T1000 (cell line): ENCODE measurements at places on chromosomes 4 and X.

GRCh38 chrX:108088511-108088910 is 2.8 kb downstream of the PSMD10 start:
- DNase-seq, result no peak

DNA sequence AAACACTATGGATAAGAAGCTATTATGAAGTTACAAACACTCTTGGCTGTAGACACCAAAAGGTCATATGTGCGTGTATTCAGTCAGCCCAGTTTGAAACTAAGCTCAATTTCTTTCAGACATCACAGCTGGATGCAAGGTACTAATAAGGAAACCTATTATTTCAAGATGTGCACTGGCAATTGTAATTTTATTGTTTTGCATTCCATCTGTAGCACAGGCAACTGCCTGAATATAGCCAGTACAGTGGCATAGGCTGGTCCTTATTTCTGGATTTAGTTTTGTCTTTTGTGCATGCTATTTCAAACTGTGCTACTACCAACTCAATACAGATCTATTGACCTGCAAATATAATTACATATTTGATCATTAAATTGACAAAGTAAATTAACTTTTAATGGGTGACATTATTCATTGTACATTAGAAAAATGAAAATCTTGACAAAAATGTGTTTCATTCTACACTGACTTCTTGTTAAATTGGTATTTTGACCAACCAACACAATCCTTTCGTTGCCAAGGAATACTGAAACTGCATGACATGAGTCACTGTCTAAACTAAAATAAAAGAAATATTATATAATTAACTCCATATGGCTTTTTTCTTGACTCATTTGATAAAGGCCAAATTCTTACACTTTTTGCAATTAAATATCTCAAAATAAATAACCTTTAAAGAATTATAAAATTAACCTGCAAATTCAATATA is 594.3 kb upstream of the ADGRL3 start:
- no peak for DNase-seq

DNA sequence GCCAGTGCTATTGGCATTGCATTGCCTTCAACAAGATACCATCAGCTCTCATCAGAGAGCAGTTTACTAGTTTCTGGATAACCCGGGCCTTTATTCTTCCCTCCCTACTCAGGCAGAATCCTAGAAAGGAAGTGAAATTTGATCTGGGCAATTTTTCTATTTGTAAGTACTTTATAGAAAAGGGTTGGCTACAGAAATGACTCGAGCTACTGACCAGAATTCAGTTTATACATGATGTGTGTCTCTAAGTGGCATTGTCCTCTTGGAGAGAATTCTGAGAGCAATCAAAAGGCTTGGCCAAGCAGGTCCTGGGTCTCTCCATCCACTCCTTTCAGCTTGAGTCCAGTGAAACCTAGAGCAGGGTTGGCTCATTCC is 192.7 kb upstream of the LEF1 start:
- DNase-seq, result no peak

DNA sequence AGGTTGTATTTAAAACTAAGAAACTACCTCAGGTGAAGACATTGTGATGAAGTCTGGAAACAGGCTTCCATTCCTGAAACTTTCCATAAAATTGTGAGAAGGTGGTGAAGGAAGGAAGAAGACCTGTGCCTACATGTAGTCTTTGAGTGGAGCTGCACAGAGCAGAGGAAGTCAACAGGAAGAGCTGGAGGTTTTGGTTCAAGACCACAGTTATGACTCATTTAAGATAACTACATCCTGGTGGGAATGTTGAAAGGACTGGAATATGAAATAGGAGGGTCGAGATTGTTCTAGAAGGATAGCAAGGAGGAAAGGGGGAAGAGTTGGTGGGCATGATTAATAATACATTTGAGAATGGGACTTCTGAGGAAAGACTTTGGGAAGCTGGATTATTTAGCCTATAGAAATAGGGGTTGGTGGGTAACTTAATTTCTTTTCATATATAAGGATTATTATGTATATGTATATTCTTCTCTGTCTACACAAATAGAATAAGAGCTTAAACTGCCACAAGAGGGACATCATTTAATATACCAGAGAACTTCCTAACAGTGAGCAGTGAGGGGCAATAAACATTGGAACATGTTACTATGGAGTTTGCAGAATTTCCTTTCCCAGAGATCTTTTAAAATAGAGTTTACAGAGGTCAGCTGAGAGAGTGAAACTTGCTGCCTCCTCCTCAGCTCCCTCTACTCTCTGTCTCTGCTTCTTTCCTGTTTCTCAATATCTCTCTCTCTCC is 23.5 kb downstream of the AWAT2 start:
- no peak for DNase-seq

GRCh38 chr4:25092139-25092538 is 61.4 kb upstream of the LGI2 start:
- DNase-seq, result no peak
